NCI-H2171 (cell line): ENCODE measurements at places on chromosomes 1 and 21.

DNA sequence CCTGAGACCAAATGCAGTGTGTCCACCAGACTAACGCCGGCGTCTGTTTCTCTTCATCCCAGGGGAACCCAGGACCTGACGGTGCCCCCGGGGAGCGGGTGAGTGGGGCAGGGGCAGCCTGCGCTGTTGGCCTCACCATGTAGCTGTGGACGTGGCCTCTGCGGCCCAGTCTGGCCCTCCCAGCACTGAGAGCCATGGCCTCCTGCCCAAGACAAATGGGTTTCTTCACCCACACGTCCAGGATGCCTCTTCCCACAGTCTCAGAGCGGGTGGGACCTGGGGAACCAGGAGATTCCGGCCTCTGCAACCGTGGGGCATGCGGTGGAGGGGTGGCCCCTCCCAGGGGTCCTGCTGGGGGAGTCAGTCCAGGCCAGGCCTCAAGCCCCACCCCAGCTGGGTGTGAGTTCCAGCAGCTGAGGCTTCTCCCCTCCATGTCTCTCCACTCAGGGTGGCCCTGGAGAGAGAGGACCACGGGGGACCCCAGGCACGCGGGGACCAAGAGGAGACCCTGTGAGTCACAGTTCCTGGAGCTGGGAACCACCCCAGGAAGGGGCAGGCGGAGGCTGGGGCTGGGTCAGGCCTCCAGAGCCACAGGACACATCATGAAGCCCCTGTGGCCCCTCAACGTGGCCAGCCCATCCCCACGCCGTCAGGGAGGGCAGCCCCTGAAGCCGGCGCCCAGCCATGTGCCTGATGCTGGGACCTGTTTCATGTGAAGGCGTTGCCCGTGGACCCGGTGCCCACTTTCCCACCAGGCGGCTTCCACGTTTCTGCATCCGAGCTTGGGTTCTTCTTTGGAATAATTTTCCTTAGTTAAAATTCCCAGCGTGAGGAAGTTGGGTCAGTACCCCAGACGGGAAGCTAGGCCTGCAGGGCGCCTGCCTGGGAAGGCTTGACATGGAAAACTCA is 11.0 kb downstream of the COL6A1 start:
- DNase-seq, result no peak

- DNase-seq, result no peak
Measured at GRCh38 chr1:81517987-81518386, 282.7 kb upstream of the ADGRL2 start.

DNA sequence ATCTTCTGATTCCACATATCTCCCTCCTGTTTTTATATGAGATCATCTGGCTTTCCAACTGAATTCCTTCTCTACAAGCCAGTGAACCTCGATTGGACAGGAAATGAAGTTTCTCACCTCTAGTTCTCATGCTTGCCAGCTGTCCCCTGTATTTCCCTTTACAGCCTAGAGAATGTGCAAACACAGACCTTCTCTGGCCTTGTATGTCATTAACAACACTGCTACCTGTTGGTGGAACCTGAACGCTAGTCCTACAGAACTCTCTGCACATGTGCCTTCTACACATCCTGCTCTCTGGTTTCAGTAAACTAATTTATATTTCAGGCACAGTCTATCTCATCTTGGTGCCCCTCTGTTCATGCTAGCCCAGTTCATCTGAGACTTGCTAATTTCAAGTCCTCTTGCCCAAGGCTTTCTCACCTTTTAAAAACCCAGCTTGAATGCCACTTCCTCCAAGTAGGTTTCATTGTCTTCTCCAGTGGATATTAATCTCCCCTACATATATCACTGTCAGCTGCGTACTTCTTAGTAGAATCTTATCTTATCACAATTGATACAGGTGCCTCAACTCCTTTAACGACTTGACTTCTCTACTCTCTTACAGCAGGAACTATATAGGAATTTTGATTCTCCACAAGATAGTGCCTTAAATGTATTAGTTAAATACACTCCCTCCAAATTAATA is 549.9 kb downstream of the PLPP3 start:
- DNase-seq, result no peak

DNA sequence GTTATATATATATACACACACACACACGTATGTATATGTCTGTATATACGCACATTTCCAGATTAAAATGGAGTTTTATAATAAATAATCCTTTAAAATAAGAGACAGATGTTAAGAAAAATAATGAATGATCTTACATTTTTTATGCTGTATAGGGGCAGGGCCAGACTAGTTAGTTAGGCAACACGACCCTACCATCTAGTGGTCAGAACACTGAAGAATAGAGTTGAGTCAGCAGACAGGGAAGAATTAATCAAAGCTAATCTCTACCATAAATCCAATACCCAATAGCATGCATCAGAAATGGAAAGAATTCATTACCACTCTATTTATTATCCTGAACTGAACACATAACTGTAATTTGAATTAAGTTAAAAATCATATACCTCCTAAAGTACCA is 156.7 kb downstream of the BRINP3 start:
- DNase-seq, result peak; percentile 38

- DNase-seq, result no peak
Measured at GRCh38 chr1:167720965-167721616, 691 bp upstream of the MPZL1 start.

DNA sequence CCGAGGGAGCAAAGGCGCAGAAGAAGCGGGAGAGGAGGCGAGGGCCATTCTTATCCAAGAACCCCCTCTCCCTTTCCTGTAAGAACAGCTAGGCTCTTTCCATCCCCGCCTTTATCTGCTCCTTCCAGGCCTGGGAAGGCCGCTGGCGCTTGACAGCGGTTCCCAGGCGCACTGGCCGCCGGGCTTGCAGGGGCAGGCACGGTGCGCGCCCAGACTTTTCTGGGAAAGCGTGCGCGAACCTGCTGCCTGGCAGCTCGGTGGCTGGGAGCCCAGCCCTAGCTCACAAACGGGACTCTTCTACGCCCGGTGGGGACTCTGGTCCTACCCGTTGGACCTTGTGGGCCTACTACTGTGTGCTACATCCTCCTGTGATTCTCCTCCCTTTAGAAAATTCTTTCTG is 8.8 kb upstream of the IFNLR1 start:
- DNase-seq, result no peak

GRCh38 chr1:178946855-178947676 is 76.2 kb upstream of the ANGPTL1 start:
- no peak for DNase-seq

DNA sequence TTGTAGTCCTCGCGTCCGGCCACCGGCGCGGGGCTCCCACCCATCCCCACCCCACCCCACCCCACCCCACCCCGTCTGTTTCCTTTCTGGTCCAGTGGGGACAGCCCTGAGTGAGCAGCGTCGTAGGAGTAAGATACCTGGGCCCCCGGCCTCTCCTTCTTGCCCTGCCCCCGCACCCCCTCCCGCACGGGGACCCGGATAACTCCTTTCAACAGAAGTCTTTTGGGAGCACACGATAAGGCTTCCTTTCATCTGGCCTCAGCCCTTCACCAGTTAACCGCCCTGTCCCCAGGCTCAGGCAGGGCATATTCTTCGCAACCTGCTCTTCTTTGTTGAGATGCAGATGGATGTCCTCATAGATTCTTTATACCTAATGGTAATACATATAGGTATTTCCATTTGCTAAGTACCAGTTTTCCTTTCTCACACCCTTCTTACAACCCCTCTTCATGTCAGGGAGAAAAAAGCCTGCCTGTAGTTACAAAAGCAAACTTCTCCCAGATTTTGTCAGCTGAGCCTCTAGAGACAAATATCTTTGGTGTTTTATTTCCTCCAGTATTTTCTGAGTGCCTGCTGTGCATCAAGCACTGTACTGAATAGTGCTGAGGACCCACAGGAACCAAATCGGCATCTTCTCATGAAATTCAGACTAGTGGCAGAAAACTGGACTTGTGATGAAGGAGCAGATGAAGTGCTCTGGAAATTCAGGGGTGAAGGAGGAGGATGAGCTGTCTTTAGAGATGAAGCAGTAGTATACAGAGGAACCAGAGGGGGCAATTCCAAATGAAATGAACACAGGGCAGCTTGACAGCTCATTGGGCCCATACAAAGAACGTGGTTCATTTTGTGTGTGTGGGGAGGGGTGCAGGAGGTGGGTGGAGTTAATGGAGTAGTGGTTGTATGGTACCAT is 33.6 kb downstream of the SLC2A1 start:
- DNase-seq, result no peak

DNA sequence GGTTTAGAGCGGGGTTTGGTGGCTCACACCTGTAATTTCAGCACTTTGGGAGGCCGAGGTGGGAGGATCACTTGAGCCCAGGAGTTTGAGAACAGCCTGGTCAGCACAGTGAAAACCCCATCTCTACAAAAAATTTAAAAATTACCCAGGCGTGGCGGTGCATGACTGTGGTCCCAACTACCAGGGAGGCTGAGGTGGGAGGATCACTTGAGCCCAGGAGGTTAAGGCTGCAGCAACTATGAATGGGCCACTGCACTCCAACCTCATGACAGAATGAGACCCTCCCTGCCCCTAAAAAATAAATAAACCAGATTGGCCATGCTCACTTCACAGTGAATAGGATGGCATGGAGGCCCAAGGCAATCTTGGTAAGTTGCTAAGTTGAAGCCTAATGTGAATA is 168.9 kb downstream of the RHOU start:
- no peak for DNase-seq

- DNase-seq, result no peak
Measured at GRCh38 chr21:40200946-40201345, 333.7 kb downstream of the PCP4 start.

DNA sequence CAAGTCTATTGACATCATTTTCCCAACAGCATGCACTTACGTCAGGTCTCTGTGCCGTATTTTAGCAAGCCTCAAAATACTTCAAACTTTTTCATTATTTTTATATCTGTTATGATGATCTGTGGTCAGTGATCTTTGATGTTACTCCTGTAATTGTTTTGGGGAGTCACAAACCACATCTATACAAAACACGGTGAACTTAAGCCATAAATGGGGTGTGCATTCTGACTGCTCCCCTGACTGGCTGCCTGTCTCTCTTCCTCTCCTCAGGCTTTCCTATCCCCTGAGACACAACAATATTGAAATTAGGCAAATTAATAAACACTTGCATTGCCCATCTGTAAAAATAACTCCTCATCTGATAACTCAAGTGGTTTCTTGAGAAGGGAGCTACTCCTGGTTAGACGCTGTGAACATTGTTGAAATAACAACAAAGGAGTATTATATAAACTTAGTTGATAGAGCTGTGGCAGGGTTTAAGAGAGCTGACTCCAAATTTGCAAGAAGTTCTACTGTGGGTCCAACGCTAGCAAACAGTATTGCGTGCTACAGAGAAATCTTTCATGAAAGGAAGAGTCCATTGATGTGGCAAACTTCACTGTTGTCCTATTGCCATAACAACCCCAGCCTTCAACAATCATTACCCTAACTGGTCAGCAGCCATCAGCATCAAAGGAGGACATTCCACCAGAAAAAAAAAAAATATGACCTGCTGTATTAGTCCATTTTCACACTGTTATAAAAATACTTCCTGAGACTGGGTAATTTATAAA is 105.8 kb upstream of the DSCAM start:
- no peak for DNase-seq

DNA sequence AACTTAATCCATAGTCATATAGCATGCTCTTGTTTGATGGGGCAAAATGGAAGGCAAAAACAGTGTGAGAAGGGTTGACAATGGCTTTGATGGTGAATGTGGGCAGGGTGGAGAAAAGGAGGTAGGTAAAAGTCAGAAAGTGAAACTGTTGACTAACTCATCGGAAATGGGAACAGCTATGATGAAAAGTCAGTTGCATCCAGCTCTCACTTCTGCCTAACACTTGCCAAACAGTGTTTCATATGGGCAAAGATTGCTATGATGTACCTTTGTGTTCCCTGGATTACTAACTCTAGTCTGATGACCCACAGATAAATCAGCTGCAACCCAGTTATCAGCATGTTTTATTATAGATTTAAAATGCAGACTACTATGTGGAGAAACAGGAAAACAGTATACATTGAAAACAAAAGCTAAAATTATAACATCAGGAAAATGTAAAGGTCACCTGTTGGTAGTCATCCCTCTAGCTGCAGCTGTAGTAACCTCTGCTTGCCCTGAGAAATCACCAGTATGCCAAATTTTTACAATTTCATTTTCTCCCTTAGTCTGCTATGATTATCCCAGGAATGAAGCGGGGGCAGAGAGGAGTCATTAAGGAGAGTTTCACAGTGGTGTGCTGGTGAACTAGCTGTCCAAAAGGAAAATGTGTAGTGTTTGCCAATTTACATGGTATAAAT is 11.7 kb downstream of the TNFSF18 start:
- no peak for DNase-seq

DNA sequence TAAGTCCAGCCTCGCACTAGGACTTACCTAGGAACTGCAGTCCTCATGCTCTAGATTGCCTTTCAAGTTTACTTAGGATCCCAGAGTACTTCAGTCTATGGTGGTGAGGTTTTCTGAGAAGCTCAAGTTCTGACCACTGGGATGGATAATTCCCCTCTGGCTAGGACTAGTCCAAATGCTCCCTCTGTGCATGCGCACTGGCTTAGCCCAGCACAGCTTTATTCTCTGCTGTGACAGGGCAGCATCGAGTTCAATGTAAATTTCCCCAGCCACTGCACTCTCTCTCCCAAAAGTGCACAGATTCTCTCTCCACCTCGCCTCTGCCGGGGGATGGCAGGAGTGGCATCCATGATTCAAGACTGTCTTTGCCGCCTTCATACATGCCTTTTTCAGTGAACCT is 241.6 kb downstream of the ZNF326 start:
- DNase-seq, result no peak

- peak; percentile 82 for DNase-seq
Measured at GRCh38 chr1:156591432-156592157, at the start of gene NAXE. NAXE (plus strand) TSS chr1:156591776; CDS start chr1:156591805, 29 bp downstream.

GRCh38 chr1:185601189-185601588 is 133.0 kb upstream of the HMCN1 start:
- DNase-seq, result no peak

GRCh38 chr1:3174487-3175247 is 105.7 kb downstream of the PRDM16 start:
- no peak for DNase-seq

GRCh38 chr1:23129846-23130245 is 38.8 kb downstream of the LUZP1 start:
- DNase-seq, result no peak

- DNase-seq, result no peak
Measured at GRCh38 chr1:228315945-228316588, 90.6 kb downstream of the TRIM11 start.

GRCh38 chr1:89172468-89173143 is 3.2 kb downstream of the GBP7 start:
- no peak for DNase-seq

- no peak for DNase-seq
Measured at GRCh38 chr21:44800103-44800502, 1.5 kb downstream of the UBE2G2 start.

GRCh38 chr1:195481293-195481692 is 1126.9 kb downstream of the KCNT2 start:
- no peak for DNase-seq

GRCh38 chr1:116764906-116765862 is 11.0 kb downstream of the CD2 start:
- DNase-seq, result no peak

- DNase-seq, result no peak
Measured at GRCh38 chr1:175204330-175204729, 11.8 kb upstream of the KIAA0040 start.

DNA sequence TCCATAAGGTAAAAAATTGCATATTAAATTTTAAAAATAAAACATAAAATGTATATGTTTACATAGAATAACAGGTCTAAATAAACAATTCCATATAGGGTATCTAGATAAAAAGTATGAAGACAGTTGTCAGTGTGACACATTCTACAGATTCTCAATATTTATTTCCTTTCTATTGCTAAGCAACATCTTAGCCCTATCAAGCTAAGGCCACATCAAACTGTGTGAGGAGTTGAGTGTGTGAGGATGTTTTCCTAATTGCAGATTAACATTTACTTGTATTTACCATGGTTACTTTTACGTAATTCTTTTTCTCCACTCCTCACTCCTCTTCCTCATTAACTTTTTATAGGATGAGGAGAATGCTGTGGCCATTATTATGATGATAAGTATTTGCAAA is 41.9 kb upstream of the MCOLN3 start:
- DNase-seq, result no peak
